ENCODE measurements at places on chromosomes 2 and 18.

DNA sequence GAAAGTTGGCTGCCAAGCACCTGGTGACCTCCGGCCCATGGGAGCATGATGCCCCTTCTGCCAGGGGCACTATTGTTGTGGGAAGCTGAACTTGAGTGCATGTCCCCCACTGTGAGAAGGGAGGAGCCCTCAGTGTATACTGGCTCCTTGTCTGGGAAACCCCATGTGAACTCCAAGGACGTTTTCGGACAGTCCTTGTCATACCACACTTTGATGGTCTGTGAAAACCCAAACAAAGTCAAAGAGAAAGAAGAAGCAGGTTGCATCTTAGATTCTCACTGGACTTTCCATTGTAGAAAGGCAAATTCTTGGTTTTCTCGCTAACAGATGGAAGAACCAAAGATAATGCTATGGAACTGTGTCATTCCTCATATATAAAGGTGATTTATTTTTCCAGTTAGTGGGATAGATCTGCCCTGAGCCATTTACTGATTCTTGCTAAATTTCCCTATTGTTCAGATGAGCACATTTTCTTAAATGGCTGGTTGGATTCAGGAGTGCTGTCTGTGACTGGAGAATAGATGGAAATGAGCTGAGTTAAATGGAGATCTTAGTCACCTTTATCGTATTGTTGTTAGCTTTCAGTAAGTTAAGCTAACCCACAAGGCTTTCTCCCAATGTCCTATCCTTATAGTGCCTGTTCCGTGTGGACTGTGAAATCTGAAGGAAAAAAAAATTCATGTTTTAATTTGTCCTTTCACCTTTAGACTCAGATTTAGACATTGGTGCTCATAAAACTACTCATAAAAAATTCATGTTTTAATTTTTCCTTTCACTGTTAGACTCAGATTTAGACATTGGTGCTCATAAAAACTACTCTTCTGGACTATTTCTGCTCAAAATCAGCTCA is 166.6 kb downstream of the ACTR3 start:
- no peak for DNase-seq

DNA sequence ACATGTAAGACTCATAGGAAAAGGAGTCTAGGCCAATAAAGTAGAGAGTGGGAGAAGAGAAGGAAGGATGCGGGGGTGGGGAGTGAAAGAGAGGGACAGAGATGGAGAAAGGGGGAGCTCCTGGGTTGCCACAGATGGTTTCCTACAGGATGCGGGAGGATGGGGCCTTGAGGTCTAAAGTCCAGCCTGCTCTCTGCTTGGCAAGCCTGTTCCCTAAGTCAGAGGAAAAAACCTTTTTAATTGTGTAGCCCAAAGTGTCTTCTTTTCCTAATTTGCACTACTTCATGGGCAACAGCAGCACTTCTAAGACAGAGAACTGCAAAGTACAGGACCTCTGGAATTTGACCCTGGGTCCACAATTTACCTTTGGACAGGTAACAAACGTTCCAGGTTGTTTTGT is 1.4 kb upstream of the FAM110C start:
- no peak for DNase-seq

DNA sequence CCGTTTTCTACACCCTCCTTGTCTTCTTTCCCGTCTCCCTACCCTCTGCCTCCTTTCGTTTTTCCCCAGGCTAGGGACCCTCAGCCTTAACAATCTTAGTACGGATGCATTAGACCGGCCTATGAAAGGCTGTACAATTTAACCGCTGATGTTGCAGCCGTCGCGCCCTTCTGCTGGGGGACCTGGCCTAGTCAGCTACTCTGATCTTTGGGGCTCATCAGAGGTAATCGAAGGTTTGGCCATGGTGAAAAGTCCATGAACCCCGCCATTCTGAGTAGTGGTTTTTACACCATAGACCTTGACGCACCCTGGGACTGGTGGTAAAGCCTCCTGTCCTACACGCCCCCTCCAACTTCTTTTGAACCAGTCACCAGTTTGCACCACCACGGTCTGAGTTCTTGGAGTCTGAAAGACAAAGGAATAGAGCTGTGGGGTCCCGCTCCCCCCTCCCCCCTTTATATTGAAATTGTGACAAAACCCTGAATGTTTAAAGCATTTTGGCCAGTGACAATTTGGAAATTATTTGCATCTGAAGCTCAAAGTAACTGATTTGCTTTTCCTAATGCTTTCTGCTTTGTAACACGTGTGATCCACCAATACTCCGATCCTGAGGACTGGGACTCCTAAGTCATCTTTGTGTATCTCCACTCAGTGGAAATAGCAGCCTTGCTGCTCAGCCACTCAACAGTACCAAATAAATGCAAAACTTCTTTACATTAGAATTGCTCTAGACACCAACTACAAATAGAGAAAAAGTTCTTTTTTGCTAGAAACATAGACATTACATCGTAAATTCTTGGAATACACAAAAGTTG is 642 bp upstream of the SRSF7 start:
- no peak for DNase-seq

GRCh38 chr2:47088371-47089082 is 66.6 kb downstream of the STPG4 start:
- no peak for DNase-seq

- DNase-seq, result no peak
Observed at GRCh38 chr2:239883326-239884050, 141.7 kb downstream of the NDUFA10 start.

- no peak for DNase-seq
Observed at GRCh38 chr2:166388481-166389070, 12.8 kb upstream of the SCN9A start.

DNA sequence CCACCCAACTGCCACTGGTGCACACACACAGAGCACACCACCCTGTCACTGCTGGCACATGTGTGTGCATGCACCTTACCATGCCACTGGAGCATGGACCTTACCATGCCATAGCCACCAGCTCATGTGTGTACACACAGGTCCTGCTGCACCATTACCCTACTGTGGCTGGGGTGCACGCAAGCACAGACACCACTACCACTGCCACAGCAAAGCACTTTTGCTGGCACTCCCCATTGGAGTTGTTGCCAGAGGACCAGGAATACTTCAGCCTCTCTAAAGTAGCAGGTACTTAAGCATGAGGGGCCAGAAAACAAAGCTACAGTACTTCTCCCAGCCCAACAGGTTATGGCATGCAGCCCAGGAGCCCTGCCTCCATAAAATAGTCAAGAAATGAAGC is 404.8 kb downstream of the MBD2 start:
- DNase-seq, result no peak

- DNase-seq, result no peak
Observed at GRCh38 chr2:74373221-74373676, 6.9 kb downstream of the DCTN1 start.

- no peak for DNase-seq
Observed at GRCh38 chr2:69007603-69008002, 5.4 kb upstream of the ANTXR1 start.

- DNase-seq, result no peak
Observed at GRCh38 chr2:10165861-10166675, 43.5 kb downstream of the RRM2 start.

DNA sequence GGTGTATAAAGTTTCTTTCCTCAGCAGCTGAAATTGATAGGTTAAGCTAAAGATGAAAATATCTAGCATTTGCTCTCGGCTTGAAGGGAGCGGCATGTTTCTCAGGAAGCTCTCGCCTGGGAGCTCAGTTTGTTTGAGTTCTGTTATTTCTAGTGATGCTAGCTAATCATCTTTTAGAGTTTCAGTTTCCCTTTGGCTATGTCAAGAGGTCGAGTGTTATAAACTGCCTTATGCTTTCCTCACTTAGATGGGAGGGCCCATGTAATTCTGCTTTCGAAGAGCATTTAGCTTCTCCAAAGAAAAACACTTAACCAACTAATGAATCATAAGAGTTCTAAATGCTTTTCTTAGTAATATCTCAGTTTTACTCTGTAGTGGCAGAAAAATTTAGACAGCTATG is 33.6 kb downstream of the PLCL1 start:
- no peak for DNase-seq

- no peak for DNase-seq
Observed at GRCh38 chr2:144097440-144098225, 422.3 kb downstream of the ZEB2 start.

DNA sequence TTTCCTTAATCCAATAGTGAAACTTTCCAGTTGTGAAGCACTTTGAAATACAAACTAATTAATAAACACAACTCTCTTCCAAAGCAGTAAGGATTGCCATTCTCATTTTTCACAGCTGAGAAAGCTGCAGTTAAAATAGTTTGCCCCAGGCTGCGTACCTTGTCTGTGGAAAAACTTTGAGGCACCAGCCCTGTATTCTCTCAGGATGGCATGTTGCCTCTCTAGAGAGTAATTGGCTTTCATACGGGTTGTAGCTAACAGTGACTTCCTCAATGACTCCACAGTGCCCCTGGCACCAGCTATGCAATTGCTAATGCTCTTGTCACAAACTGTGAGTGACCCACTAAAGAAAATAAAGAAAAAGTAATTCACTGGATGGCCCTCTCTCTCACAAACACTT is 345.7 kb downstream of the MTX2 start:
- DNase-seq, result no peak

DNA sequence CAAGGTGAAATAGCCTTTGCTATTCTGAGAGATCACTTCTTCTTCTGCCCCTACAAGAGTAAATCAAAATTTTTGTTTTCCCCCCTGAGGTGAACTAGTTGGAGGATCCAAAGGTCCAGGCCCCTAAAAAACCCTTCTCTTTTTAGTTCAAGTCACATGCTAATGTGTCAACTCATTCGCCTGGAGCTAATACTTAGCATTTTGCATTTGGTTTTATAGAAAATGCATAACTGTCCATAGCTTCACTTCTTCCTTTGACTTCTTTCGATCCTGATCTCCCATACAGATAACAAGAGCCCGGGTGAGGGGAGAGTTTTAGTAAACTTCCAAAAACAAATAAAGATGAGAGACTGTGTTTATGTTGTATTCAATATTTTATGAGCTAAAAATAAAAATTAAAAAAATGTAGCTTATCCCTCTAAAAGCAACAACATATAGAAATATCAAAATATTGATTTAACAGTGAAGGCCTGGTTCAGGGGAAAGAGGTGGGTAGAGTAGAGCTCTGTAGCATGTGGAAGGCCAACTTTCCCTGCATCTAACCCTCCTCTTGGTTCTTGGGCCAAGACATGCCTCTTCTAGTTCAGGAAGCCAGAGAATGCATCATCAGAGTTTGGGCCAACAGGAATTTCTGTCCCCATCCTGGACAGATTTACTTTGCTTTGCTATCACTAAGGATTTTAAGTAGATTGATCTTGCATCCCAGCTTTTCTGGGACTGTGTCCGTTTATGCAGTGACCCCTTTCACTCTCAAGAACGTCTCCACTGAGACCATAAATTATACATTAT is 333.8 kb downstream of the ALK start:
- no peak for DNase-seq
